ENCODE measurements at places on chromosomes 16 and 17. TPM values are rescaled to one million over a fixed set of nuclear protein-coding genes. Genes with fewer than 3 reads are reported as not detected.

PTX4 gene
- not detected for total RNA-seq

GRN gene
- total RNA-seq = 36.1 TPM

COL1A1 gene
- total RNA-seq = 0.72 TPM

LPO gene
- not detected for total RNA-seq

FBXW10 gene
- total RNA-seq = not detected

SECTM1 gene
- total RNA-seq = 0.74 TPM

ABCC12 gene
- total RNA-seq = not detected

CCL5 gene
- total RNA-seq = 16.4 TPM

Data from activated naive CD8-positive, alpha-beta T cell treated with anti-CD3 and anti-CD28 coated beads for 36 hours (primary cell).